Osteocyte (in vitro differentiated cells): ENCODE measurements at places on chromosomes 12 and 14. TPM values are rescaled to one million over a fixed set of nuclear protein-coding genes. Genes with fewer than 3 reads are reported as not detected.

GRCh38 chr14:68039593-68039992 is 220.0 kb downstream of the RAD51B start:
- no peak overlapping the region for H3K27ac ChIP-seq
- no peaks in the 10 kb centered on the region for H3K36me3 ChIP-seq
- H3K4me1 ChIP-seq: peaks cover 42% of the 10 kb centered on the region
- H3K27me3 ChIP-seq: no peaks in the 10 kb centered on the region

DNA sequence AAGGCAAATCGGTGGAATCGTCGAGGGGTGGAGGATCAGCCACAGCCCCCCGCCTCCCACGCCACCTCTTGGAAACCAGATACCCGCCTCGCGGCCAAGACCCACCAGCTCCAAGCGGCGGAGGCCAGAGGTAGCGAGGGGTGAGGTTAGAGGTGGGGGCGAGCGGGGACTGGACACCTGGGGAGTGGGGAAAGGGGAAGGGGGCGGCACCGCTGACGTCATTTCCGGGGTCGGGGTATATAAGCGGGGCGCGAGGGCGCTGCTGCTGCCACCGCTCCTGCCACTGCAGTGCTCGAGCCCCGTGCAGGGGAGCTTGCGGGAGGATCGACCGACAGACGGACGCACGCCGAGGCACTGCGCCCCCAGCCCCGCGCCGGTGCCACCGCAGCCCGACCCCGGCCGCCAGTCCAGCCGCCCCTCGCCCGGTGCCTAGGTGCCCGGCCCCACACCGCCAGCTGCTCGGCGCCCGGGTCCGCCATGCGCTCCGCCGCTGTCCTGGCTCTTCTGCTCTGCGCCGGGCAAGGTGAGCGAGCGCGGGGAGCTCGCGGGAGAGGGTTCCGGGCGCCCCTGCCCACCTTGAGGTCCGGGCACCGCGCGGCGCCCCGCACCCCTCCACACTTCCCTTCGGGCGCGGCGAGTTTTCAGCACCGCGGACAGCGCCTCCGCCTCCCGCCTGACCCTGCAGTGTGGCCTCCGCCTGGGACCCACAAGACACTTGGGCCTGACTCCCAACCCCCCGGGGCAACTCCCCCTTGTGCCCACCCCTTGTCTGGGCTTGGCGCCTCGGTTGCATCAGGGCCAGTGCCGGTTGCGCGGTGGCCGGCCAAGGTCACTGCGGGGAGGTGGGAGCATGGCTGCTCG is at the start of gene CHGA:
TSS of gene CHGA (plus strand) at position 268 of the 861 bp plus-strand sequence. CDS start at position 478, 210 bp downstream.
- no peaks in the 10 kb centered on the region for H3K36me3 ChIP-seq
- peak; percentile 90 for DNase-seq
- peaks cover 3% of the 10 kb centered on the region for H3K4me1 ChIP-seq
- H3K27me3 ChIP-seq: peaks cover 36% of the 10 kb centered on the region

DNA sequence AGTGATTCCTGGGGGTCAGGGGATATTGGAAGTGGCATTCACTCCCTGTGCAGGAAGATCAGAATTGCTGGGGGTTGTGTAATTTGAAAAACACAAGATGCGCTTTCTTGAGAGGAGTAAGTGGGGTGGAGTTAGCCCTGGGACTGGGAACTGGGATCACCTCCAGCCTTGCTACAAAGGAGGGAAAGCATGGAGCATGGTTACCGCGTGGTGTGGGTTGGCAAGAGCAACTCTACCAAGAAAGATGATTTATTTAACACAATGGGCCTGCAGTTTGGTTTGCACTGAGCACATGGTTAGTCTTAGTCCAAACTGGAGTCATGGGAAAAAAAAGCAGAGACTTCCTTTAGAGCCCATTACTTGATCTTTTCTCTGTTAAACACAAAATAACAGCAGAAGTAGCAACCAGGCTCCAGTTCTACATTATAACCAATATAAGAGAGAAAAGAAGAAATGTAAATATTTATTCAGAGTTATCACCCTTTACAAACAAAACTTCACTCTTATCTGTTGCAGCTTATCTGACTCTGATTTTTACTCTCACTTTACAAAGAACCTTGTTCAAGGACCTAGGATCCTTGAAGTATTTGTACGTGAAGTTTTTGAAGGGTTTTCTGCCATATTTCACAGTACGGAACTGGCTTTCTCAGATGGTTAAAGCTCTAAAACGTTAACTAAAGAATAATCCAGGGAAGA is 2.1 kb upstream of the NIN start:
- no peak for DNase-seq
- H3K27me3 ChIP-seq: no peaks in the 10 kb centered on the region
- H3K4me3 ChIP-seq: no peak overlapping the region
- H3K27ac ChIP-seq: no peak overlapping the region
- H3K4me1 ChIP-seq: peaks cover 33% of the 10 kb centered on the region
- no peaks in the 10 kb centered on the region for H3K36me3 ChIP-seq

GRCh38 chr14:75224561-75224960 is 48.1 kb upstream of the TMED10 start:
- no peak for DNase-seq
- no peaks in the 10 kb centered on the region for H3K36me3 ChIP-seq
- H3K27ac ChIP-seq: no peak overlapping the region
- H3K4me3 ChIP-seq: no peak overlapping the region

DNA sequence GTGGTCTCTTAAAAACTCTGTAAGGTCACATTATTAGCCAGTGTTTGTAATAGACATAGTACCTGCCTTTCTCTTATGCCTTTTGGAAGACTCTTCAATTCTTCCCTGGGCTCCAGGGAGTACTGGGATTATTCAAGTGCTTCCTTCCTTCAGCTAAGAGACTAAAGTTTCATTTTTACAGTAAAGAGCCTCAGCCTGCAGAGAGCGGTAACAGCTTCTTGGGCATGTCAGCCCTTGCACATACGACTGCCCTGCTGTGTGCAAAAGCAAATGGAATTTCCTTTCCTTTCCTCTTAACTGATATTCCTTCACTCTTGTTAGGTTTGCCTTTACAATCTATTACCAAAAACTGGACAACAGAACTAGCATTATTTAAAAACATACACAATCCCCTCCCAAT is 32.9 kb upstream of the AMIGO2 start:
- H3K27ac ChIP-seq: no peak overlapping the region
- peaks cover 6% of the 10 kb centered on the region for H3K36me3 ChIP-seq
- no peaks in the 10 kb centered on the region for H3K27me3 ChIP-seq

GRCh38 chr12:3105690-3106479 is 28.7 kb downstream of the TSPAN9 start:
- H3K27ac ChIP-seq: peak overlapping the region; percentile 95
- H3K27me3 ChIP-seq: no peaks in the 10 kb centered on the region
- DNase-seq: no peak
- H3K36me3 ChIP-seq: peaks cover 4% of the 10 kb centered on the region

GRCh38 chr12:49331380-49332222 is 5.4 kb downstream of the C1QL4 start:
- H3K4me1 ChIP-seq: peaks cover 3% of the 10 kb centered on the region
- peaks cover 8% of the 10 kb centered on the region for H3K27me3 ChIP-seq

DNA sequence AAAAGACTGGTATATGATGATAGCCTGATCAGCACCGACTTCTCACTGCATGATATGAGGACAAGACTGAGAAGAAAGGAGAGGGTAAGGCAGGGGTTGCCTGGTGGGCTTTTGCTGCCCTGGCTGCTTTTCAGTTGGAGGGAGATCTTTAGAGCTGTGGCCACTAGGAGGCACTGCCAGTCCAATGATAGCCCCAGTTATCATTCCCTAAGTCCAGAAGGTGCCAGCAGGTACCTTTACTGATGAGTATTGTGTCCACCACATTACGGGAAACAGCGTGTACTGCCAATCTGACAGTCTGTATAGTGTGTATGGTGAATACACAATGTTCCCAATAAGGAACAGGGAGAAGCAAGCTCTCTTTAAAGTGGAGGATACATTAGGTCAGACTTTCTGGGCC is 55.8 kb upstream of the CCDC175 start:
- no peak overlapping the region for H3K4me3 ChIP-seq
- H3K27ac ChIP-seq: no peak overlapping the region
- no peak for DNase-seq
- peaks cover 6% of the 10 kb centered on the region for H3K4me1 ChIP-seq
- H3K36me3 ChIP-seq: peaks cover 1% of the 10 kb centered on the region

DNA sequence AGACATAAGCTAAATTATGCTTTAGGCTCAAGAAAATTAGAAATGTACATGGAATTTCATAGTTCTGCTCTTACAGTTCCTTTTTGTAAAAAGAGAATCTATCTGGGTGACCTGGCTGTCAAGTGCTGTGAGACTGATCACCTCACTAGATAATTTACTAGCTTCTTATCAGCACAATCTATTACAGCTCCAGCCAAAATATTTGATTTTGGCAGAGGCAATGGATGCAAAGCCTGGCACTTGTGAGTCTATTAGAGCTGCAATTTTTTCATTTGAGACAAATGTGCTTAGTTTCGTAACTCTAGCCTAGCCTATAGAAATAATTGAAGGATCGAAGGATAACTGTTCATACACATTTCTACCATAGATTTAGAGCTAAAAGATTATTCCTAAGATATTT is 927.5 kb downstream of the SLC6A15 start:
- H3K27me3 ChIP-seq: no peaks in the 10 kb centered on the region
- no peak for DNase-seq
- no peak overlapping the region for H3K27ac ChIP-seq
- no peak overlapping the region for H3K4me3 ChIP-seq
- H3K36me3 ChIP-seq: no peaks in the 10 kb centered on the region

GRCh38 chr12:93621986-93622385 is 49.5 kb downstream of the SOCS2 start:
- H3K4me3 ChIP-seq: no peak overlapping the region
- no peak overlapping the region for H3K27ac ChIP-seq
- DNase-seq: no peak
- peaks cover 18% of the 10 kb centered on the region for H3K4me1 ChIP-seq

DNA sequence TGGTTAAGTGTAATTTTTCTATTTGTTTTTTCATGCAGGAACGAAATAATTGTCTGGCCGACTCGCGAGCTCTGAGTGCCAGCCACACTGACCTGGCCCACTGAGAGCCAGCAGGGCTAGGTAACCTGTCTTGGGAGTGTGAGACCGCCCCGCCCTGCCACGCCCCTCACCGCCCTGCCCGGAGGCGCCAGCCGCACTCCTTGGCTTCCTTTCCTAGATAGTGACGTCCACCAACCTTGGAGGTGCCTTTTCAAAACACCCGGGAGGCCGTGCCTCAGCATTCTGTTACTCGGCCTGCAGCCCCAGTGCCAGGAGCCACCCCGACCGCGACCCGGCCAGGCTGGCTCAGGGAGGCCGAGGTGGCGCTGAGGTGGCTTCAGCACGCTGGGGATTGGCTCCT is 21.7 kb downstream of the XRCC3 start:
- no peak overlapping the region for H3K4me3 ChIP-seq
- no peak for DNase-seq
- peaks cover 25% of the 10 kb centered on the region for H3K4me1 ChIP-seq
- no peaks in the 10 kb centered on the region for H3K27me3 ChIP-seq

DNA sequence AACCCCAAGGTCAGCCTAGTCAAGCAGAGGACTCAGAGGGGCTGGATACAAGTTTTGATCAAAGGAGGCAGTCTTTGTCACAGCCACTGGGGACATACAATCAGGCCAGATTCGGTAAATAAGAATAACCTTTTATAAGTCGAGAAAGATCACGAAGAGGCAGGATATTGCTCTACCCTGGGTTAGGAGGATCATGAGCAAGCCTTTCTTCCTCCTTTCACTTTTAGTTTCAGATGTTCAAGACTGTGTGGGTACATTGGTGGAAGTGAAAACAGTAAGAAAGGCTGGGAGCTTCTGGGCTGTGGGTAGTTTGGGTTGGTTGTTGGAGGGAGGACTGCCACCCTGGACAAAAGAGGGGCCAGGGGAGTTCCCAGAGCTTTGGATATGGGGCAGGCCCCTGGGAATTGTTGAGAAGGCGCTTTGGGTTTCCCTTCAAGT is 127.7 kb downstream of the SNAPC1 start:
- H3K4me1 ChIP-seq: no peaks in the 10 kb centered on the region
- H3K27ac ChIP-seq: no peak overlapping the region
- DNase-seq: no peak
- no peak overlapping the region for H3K4me3 ChIP-seq
- peaks cover 29% of the 10 kb centered on the region for H3K27me3 ChIP-seq

The KRT71 gene
- not detected in 2 replicates for total RNA-seq

The RNASE13 gene
- not detected in 2 replicates for total RNA-seq

The ATF1 gene
- 30.3 and 32.2 TPM in 2 replicates for total RNA-seq

The FAM181A gene
- total RNA-seq: not detected in 2 replicates
